ENCODE measurements at places on chromosomes 1 and 21. TPM values are rescaled to one million over a fixed set of nuclear protein-coding genes. Genes with fewer than 3 reads are reported as not detected.

The CCDC181 gene
- 4.8 TPM for total RNA-seq

The CDA gene
- total RNA-seq: 3.1 TPM

The TACSTD2 gene
- total RNA-seq: 183 TPM

The DCDC2B gene
- not detected for total RNA-seq

The XKR8 gene
- 12.7 TPM for total RNA-seq

The BACE2 gene
- total RNA-seq: 82.8 TPM

The CAPN8 gene
- not detected for total RNA-seq

The CYP4X1 gene
- 0.34 TPM for total RNA-seq
